ENCODE measurements at places on chromosomes 1 and 21.

GRCh38 chr1:115251856-115252255 lies 86.2 kb downstream of the NGF start:
- DNase-seq = no peak
- H3K27ac ChIP-seq = no peak overlapping the region
- no peaks in the 10 kb centered on the region for H3K27me3 ChIP-seq
- H3K4me1 ChIP-seq = no peaks in the 10 kb centered on the region

DNA sequence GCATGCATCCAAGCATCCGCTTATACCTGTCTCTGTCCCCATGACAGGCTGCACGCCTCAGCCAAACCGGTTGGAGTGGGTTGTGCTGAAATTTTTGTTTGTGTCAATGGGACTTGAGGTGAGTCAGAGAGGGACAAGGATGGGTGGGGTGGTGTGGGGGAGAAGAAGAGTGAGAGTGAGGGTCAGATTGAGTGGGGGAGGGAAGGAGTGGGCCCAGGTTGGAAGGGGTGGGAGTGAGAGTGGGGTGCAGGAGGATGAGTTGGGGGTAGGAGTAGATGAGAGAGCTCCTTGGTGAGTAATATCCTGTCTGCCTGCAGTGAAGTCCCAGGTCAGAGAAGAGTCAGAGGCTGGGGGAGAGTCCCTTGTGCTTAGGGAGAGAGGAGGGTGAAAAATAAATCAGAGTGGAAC lies 3.3 kb upstream of the NECTIN4 start:
- H3K4me1 ChIP-seq = peaks cover 4% of the 10 kb centered on the region
- H3K4me3 ChIP-seq = no peak overlapping the region
- DNase-seq = no peak
- H3K27me3 ChIP-seq = no peaks in the 10 kb centered on the region
- no peak overlapping the region for H3K27ac ChIP-seq

DNA sequence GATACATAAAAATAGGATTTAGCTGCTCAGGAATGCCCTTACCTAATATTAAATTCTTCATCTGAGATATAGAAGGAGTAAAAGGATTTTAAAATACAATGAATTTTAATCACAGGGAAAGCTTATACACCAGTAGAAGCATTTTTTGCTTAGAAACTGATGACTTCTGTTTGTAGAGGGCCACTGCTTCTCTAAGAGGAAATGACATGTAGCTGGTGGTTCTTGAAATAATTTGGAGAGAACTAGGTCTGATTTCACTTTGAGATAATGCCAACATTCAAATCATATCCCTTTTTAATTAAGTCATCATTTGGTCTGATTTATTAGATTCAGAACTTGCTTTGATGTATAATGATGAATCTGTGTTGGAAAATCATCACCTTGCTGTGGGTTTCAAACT lies 166.6 kb upstream of the SGIP1 start:
- H3K4me1 ChIP-seq = peaks cover 28% of the 10 kb centered on the region
- no peaks in the 10 kb centered on the region for H3K27me3 ChIP-seq
- 0 out of 2 replicates have a peak, but pooled peaks cover 17% of the 10 kb centered on the region for H3K36me3 ChIP-seq
- peak; percentile 59 for DNase-seq

GRCh38 chr1:1000357-1001056 lies 610 bp upstream of the HES4 start:
- no peaks in the 10 kb centered on the region for H3K36me3 ChIP-seq
- no peak overlapping the region for H3K4me3 ChIP-seq
- H3K27ac ChIP-seq = no peak overlapping the region
- no peaks in the 10 kb centered on the region for H3K4me1 ChIP-seq
- H3K27me3 ChIP-seq = no peaks in the 10 kb centered on the region
- no peak for DNase-seq

DNA sequence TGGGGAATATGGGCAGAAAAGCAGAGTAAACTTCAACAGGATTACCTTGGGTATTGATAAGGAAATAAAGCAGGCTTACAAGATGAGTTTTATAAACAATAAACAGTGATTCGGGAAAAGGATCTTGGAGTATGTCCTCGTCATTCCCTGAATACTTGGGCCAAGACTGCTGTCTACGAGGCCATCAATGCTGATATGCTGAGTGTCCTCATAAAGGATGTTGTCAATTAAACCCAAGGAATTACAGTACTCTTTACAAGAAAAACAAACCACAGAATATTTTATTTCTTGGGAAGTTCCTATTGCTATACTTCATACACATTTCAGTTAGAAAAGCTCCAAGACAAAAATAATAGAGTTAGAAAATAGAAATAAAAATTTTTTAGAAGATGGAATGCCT lies 34.9 kb downstream of the ATP1B1 start:
- no peaks in the 10 kb centered on the region for H3K36me3 ChIP-seq
- H3K27ac ChIP-seq = no peak overlapping the region
- no peaks in the 10 kb centered on the region for H3K4me1 ChIP-seq
- no peak overlapping the region for H3K4me3 ChIP-seq
- no peaks in the 10 kb centered on the region for H3K27me3 ChIP-seq

DNA sequence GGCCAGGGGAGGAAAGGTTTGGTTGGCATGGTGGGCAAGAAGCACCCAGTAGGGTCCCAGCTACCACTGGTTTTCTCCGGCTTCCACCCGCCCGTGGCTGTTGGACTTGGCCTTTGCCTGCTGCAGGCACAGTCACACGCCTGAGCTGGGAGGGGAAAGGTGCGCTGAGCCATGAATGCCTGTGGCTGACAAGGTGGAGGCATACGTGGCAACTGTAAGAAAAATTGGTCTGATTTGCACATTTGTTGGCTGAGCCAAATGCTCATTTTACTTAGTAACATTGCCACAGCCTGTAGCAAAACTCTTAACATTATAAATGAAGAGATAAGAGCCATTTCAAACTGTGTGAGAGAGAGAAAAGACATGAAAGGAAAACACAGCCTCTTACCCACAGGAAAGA lies 191.6 kb downstream of the PTPRC start:
- no peak overlapping the region for H3K4me3 ChIP-seq
- no peaks in the 10 kb centered on the region for H3K27me3 ChIP-seq
- no peak overlapping the region for H3K27ac ChIP-seq

- no peak overlapping the region for H3K4me3 ChIP-seq
- H3K36me3 ChIP-seq = no peaks in the 10 kb centered on the region
- H3K27ac ChIP-seq = no peak overlapping the region
These were observed 172.8 kb downstream of the PTGER3 start for GRCh38 chr1:70874818-70875217.

DNA sequence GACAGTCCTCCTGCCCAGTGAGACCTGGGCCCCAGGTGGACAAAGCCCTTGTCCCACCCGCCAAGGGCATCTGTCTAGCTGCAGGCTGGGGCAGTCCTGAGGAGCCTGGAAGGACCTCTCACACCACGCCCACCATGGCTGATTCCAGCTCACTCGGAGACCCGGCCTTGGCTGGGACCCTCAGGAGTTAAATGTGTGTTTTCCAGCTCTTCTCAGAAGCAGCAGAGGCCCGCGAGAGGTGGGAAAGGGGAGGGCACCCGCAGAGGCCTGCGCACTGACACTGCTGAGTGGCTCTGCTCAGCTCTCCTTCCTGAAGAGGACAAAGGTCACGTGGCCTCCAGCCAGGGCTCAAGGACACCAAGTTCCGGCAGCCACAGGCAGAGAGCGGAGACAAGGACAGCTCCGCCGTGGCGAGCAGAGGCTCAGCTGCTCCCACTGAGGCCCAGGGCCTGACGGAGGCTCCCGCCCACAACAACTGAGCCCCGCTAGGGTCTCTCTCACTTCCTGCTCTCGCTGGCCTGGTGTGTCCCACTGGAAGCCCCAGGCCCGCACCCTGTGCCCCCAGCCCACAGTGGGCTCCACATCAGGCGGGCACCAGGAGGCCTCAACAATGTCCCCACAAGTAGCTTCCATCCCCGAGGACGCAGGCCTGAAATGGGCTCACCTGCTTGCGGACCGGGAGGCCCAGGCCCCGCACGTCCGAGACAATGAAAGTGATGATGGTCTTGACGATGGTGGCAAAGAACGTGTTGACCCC lies 16.9 kb downstream of the SLC19A1 start:
- H3K36me3 ChIP-seq = peaks cover 21% of the 10 kb centered on the region
- no peak overlapping the region for H3K27ac ChIP-seq
- no peak overlapping the region for H3K4me3 ChIP-seq
- H3K27me3 ChIP-seq = no peaks in the 10 kb centered on the region

- peak; percentile 56 for DNase-seq
- no peaks in the 10 kb centered on the region for H3K4me1 ChIP-seq
- no peaks in the 10 kb centered on the region for H3K27me3 ChIP-seq
- no peak overlapping the region for H3K27ac ChIP-seq
- no peaks in the 10 kb centered on the region for H3K36me3 ChIP-seq
- H3K4me3 ChIP-seq = no peak overlapping the region
These were observed 72.8 kb upstream of the PAX7 start for GRCh38 chr1:18557621-18558465.

DNA sequence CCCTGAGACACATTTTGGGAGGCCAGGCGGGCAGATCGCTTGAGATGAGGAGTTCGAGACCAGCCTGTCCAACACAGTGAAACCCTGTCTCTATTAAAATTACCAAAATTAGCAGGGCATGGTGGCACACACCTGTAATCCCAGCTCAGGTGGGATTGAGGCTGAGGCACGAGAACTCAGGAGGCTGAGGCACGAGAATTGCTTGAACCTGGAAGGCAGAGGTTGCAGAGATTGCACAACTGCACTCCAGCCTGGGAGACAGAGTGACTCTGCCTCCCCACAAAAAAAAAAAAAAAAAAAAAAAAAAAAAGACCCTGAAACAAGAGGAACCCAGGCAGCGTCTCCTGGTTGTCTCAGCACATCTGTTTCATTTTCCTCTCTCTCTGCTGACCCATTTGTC lies 24.2 kb downstream of the PGM1 start:
- H3K27ac ChIP-seq = no peak overlapping the region
- DNase-seq = no peak
- H3K27me3 ChIP-seq = no peaks in the 10 kb centered on the region
- no peak overlapping the region for H3K4me3 ChIP-seq
- no peaks in the 10 kb centered on the region for H3K36me3 ChIP-seq

GRCh38 chr1:104120525-104120924 lies 370.8 kb downstream of the AMY1C start:
- H3K27me3 ChIP-seq = no peaks in the 10 kb centered on the region
- H3K36me3 ChIP-seq = no peaks in the 10 kb centered on the region
- no peak overlapping the region for H3K27ac ChIP-seq
- DNase-seq = no peak
- no peaks in the 10 kb centered on the region for H3K4me1 ChIP-seq
- no peak overlapping the region for H3K4me3 ChIP-seq

- no peak for DNase-seq
- H3K27me3 ChIP-seq = no peaks in the 10 kb centered on the region
- no peak overlapping the region for H3K27ac ChIP-seq
- no peaks in the 10 kb centered on the region for H3K4me1 ChIP-seq
These were observed 87.4 kb upstream of the ERRFI1 start for GRCh38 chr1:8113262-8114220.

DNA sequence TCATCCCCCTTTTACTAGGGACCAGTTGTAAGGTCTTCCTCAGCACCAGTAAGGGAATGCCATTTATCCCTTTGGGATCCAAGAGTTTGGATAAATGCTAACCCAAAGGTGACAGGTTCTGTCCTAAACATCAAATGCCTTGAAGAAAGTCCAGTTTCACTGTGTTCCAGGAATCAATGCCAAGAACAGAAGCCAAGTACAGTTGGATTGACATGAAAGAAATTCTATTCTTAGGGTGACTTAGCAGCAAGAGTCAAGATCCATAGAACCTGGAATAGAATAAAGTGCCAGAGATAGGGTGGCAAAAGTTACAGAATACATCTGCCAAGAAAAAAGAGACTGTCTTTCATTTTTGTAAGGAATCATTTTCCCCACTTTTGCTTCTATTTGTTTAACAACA lies 94.9 kb upstream of the ADAMTS5 start:
- no peak for DNase-seq
- H3K36me3 ChIP-seq = no peaks in the 10 kb centered on the region
- H3K4me1 ChIP-seq = no peaks in the 10 kb centered on the region
- H3K27me3 ChIP-seq = no peaks in the 10 kb centered on the region
- H3K27ac ChIP-seq = no peak overlapping the region

DNA sequence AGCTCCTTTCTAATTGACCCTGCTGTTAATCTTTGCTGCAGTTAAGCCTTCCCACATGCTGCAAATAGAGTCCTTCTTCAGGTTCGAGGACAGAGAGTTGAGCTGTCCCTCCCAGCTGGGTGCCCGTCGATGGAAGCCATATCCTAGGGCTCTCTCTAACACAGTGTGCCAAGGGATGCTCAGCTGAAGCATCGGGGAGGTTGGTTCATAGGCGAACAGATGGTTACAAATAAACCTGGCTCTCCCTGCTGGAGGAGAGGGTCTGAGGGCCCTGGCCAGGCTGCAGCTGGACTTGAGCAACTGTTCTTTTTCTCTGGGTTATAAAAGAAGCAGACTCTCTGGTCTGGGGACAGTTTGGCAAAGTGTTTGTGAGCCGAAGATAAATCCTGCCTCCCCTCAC lies 120.3 kb upstream of the C8B start:
- no peak overlapping the region for H3K4me3 ChIP-seq
- no peaks in the 10 kb centered on the region for H3K27me3 ChIP-seq
- H3K36me3 ChIP-seq = no peaks in the 10 kb centered on the region

GRCh38 chr1:47023268-47024140 lies at the start of gene CYP4X1:
CYP4X1 (plus strand) TSS chr1:47023669; CDS start chr1:47023818, 149 bp downstream.
- no peak within 1 kb of the TSS for H3K27ac ChIP-seq
- H3K4me1 ChIP-seq = no peaks in the 10 kb centered on the region
- H3K27me3 ChIP-seq = no peaks in the 10 kb centered on the region
- H3K4me3 ChIP-seq = no peak within 1 kb of the TSS

DNA sequence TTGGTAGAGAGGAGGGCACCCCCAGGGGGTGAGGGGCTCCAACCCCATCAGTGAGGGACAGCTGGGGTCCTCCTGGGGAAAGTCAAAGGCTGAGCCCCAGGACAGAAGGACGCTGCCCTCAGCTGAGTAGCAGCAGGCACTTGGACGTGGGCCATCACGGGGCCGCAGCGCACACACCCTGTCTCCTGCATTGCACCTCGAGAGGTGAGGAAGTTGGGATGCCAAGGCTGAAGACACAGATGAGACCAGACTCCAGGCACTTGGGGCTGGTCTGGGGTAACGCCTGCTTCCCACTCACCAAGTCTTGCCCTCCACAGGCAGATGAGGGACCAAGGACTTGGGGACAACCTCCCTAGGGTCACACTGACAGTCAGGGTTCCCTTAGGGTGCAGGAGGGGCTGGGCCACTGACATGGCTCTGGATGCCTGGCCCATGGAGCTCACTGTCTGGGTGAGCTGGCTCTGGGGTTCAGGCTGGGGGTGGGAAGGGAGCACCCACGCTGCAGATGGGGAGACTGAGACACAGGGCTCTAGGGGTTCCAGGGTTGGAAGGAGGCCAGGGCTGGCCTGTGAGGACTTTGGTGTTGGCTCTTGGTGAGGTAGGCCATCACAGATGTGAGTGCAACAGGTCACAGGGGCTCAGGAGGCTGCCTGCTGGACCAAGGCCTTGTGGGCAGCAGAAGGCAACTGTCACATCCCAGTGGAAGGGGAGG lies 16.6 kb upstream of the ZNF678 start:
- no peaks in the 10 kb centered on the region for H3K36me3 ChIP-seq
- H3K27me3 ChIP-seq = no peaks in the 10 kb centered on the region
- no peak for DNase-seq
- no peak overlapping the region for H3K27ac ChIP-seq
- H3K4me1 ChIP-seq = no peaks in the 10 kb centered on the region
